ENCODE measurements at places on chromosomes 12 and 14. TPM values are rescaled to one million over a fixed set of nuclear protein-coding genes. Genes with fewer than 3 reads are reported as not detected.

DNA sequence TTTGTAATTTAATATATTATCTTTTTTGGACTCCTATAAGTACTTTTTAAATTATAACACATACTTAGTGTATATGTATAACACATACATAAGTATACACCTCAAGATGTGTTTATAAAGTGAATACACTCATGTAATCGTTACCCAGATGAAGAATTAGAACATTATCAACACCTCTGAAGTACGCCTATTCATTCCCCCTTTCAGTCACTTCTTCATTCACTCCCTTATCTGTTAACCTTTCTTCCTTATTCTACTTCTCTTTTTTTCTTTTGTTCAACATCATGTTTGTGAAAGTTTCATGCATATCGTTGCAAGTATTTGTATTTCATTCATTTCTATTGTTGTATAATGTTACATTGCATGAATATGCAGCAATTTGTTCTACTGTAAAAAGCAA is 98.5 kb downstream of the ARID2 start:
- DNase-seq: no peak

B4GALNT1 gene
- 1.5 TPM for total RNA-seq

KLRC2 gene
- total RNA-seq: 0.82 TPM

DNA sequence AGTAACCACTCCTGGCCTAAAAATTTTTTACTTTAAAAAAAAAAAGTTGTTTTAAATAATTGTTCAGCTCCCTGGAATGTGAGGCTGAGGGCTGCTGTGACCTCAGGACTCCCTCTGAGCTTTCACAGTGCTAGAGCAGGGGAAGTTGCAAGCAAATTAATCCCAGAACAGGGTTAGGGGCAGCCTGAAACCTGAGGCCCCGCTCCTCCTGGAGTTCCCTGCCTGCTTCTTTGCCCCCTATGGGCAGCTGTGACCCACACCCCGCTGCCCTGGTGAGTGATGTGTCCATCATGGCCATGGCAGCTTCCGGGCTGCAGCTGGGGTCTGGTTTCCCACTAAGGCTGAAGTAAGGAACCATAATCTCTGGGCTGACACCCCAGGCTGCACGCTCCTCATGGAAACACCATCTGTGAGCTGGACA is 9.5 kb downstream of the RITA1 start:
- no peak for DNase-seq

IL31 gene
- not detected for total RNA-seq

GRCh38 chr12:81949841-81950308 is 190.7 kb upstream of the PPFIA2 start:
- DNase-seq: no peak

DNA sequence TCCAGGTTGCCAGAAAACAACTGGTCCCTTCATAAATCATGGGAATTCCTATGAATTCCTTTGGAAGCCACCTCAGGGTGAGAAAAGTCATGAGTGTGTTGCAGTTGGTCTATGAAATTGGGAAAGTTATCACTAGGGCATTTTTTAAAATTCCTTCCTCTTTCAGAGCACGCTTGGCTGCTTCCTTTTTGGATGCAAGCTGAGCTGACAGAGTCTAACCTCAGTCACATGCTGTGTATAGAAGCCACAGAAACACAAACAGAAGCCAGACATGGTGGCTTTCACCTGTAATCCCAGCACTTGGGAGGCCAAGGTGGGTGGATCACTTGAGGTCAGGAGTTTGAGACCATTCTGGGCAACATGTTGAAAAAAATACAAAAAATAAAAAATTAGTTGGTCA is 21.7 kb upstream of the HELB start:
- DNase-seq: no peak
